ENCODE measurements at places on chromosomes 6 and 20.
A peak's percentile ranks its signal among the peaks of the same experiment; 100 is the strongest.

DNA sequence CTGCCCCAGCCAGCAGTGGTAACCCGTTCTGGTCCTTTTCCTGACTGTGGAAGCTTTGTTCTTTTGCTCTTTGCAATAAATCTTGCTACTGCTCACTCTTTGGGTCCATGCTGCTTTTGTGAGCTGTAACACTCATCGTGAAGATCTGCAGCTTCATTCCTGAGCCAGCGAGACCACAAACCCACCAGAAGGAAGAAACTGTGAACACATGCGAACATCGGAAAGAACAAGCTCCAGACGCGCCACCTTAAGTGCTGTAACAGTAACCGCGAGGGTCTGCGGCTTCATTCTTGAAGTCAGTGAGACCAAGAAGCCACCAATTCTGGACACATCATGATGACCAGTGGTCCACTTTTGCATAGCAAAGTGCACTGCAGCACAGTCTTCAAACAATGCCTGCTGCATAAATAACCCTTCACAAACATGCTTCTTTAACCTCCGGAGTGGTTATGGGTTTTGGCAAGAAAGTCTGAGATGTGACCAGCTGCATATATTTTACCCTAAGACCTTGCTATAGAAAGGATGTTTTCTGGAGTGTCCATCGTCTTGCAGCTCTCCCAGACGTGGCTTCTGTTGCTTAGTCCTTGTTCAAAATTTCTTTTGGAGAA, 8.9 kb upstream of the MUC22 start:
- no peak for DNase-seq

DNA sequence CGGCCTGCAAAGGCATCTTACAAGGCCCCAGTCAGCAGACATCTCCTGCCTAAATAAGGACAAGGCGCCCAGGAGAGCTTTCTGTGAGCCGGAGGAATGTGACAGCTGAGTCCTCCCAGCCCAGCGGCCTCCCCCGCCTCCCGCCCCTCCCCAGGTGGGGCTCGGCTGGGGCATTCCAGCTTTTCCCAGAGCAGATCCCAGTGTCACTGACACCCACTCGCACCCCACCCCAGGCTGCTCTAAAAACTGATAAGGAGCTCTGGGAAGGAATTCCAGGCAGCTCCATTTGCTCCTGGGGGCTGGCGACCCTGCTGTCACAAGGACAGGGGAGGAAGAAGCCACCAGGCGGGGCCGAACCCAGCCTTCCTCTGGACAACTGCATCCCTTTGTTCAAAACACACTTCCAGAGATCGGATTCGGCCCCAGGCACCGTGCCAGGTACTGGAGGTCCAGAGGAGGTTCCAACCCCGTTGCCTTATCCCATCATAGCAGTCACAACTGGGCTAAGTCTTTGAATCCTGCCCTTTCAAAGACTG, 49.7 kb downstream of the JPH2 start:
- no peak for DNase-seq

GRCh38 chr6:169473663-169474062, 220.0 kb upstream of the THBS2 start:
- DNase-seq = no peak

- DNase-seq = no peak
Observed at GRCh38 chr20:37315021-37315451, 25.6 kb downstream of the MANBAL start.

DNA sequence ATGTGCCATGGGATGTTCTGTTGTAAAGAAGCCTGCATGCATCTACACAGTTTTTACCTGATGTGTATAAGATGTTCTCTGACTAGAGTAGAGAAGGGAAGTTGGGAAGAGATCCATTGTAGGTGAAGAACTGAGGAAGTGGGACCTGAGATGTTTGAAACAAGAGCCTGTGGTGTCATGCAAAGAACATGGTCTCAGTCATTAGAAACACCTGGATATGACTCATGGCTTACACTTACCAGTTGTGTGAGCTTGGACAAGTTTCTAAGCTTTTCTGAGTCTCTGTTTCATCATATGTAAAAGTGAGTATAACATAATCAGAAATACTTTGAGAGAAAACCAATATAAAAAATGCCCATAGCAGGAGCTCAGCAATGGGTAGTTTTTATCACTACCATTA, 51.9 kb upstream of the SEC63 start:
- no peak for DNase-seq

DNA sequence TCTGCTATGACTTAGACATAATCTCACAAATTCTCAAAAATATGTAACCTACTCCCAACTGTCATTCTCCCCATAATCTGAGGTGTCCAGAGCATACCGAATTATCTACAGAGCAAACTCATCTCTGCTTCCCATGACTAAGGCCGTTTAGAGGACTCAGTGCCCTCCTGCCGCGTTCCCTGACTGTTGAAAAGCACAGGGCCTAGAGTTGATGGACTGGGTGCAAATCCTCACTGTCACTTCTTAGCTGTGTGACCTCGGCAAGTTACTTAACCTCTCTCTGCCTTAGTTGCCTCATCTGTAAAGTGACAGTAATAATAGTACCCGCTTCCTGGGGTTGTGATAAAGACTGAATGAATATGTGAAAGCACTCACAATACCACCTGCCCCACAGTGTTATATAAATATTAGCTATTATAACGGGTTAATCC, 4.7 kb upstream of the TUBB2A start:
- DNase-seq = no peak

- DNase-seq = no peak
Observed at GRCh38 chr6:83314693-83315092, 116.2 kb downstream of the ME1 start.

DNA sequence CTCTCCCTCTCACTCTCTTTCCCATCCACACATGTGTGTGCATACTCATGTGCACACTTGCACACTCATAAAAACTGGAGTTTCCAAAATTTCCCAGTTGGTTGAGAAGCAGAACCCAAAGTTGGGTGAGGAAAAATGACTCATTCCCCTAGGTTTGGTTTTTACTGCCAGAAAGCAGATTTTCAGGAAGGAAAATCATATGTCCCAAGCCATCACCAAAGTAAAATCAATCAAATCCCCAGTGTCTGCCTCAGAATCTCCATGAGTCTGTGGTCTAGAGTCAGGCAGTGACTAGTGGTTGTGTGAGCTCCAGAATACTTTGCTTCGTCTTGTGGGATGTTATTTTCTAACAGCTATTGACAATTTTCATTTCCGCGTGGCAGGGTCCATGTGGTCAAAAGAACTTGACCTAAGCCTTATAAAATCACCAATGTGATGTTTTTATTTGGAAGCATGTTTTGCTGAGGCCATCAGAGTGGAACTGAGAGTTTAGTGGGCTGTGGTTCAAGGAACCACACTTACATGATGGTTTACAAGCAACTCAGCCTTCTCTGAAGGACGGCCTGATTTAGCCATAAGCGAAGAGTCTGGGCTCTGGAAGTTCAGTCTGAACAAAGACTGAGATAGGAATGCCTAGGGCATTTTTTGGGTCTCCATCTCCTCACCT, 81.9 kb upstream of the CCN6 start:
- no peak for DNase-seq

- no peak for DNase-seq
Observed at GRCh38 chr6:139028215-139028657, 309 bp upstream of the ABRACL start.

- no peak for DNase-seq
Observed at GRCh38 chr6:85612690-85613474, 19.2 kb upstream of the SNX14 start.

GRCh38 chr6:134026597-134026996, 25.8 kb downstream of the SLC2A12 start:
- DNase-seq = no peak

DNA sequence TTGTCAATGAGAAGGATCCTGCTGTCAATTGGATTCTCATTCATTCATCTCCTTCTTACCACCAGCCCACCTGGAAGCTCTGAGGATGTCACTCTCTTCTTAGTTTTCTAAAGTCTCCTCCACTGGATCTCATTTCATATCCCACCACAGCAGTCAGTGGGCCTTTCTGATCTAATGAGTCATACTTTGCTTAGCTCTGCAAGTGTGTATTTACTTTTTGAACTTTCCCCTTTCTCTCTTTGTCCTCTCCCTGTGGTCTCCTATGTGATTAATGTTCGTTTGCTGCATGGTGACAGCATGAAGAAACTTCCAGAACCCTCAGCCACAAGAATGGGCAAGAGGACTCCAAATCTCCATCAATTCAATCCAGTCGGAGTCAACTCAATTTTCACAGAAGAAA, 63.6 kb upstream of the SYNDIG1 start:
- DNase-seq = no peak

GRCh38 chr6:137106183-137106582, 61.4 kb upstream of the IL20RA start:
- no peak for DNase-seq

DNA sequence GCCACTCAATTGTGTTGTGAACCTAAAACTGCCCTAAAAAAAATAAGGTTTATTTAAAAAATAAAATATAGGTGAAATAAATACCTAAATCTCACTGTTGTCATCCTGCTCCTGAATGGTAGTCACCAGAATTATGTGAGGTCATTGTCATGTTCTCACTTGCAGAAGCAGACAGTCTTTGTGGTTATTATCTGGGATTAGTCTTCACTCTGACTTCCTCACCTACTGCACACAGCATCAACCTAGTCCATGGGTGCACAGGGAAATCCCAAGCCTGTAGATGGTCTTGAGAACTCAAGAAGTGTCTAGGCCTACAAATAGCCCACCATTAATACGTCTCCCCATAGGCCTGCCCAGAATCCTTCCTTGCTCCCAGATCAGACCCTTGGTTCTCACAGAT, 97.0 kb downstream of the FOXF2 start:
- no peak for DNase-seq

DNA sequence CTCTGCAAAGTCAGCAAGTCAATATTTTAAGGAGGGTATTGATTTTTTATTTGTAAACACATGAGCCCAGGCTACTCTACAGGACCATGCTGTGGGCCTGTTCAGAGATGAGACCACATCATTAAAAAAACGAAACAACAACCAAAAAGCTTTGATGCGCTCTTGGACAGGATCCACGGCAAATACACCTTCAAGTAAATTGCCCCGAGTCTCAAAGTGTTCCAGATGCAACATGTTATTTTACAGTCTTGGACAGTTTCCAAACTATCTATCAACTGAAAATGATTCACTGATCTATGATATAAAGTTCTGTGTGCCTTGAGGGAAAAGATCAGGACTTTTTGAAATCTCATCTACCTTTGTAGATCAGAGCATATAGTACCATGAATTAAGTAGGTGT, 25.8 kb upstream of the CARMIL1 start:
- no peak for DNase-seq

DNA sequence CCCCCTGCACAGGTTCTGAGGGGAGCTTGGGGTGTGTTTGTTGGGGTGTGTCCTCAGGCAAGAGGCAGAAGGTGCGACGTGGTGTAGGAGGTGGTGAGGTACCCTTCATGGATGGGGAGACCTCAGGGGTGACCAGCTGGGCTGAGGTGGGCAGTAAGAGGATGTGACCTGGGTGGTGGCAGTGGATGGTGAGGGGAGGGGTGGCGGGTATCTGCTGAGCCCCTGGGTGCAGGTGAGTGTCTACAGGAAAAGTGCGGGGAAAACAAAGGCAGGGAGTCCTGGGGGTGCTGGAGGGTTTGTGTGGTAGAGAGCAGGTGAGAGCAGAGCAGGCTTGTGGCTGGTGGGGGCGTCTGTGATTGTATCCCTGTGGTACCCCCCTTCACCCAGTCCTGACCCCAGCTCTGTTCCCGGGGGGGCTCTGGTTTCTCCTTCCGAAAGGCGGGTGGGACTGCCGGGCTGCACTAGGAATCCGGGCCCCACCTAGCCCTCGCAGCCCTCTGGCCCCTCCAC, 631 bp downstream of the RAET1L start:
- no peak for DNase-seq

- DNase-seq = peak; percentile 12
Observed at GRCh38 chr20:7980332-7981046, 39.1 kb downstream of the TMX4 start.

DNA sequence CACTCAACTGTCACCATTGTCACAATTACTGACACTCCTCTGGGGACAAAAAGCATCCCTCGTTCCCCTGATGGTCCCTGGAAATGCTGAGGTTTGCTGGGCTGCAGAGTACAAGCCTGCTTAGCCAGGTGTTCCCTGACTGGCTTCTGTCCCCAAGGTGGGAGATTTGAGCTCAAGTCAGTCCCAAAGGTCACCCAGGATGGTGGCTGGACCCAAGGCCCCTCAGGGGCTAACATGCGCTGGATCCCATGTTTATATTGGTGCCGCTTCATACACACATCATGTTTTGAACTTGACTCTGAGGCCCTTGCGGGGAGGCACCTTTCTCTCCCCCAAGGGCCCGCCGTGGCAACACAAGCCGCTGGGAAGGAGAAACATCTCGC, 44.2 kb downstream of the PMEPA1 start:
- no peak for DNase-seq

GRCh38 chr6:110041126-110041525, 63.0 kb downstream of the GPR6 start:
- no peak for DNase-seq

- DNase-seq = peak; percentile 46
Observed at GRCh38 chr6:44264154-44265006, 971 bp downstream of the NFKBIE start.
